ENCODE measurements at places on chromosomes 12 and 14.

DNA sequence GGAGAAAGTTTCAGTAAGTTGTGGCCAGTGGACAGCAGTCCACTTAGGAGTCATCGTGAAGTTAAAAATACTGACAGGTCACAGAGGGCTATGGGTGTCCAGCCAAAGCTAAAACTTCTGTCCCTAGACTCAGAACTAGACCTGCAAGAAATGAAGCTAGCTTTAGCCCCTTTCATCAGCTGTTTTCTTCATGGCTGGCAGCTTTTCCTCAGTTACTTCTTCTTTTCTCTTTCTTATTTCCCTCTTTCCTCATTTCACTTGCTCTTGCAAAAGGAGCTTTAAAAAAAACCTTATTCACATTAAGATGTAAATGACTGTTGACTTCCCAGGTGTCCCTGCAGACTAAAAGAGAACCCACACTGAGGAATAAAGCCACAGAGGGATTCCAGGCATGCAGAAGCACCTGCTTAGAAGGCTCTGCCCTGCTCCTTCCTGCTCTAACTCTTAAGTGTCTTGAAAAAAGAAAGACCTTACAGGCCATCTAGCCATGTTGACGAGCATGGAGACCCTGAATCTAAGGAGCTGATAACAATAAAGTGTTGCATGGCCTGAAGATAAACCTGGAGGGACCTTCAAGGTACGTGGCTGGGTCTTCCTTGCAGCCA lies 69.7 kb upstream of the CCND2 start:
- no peak for DNase-seq

DNA sequence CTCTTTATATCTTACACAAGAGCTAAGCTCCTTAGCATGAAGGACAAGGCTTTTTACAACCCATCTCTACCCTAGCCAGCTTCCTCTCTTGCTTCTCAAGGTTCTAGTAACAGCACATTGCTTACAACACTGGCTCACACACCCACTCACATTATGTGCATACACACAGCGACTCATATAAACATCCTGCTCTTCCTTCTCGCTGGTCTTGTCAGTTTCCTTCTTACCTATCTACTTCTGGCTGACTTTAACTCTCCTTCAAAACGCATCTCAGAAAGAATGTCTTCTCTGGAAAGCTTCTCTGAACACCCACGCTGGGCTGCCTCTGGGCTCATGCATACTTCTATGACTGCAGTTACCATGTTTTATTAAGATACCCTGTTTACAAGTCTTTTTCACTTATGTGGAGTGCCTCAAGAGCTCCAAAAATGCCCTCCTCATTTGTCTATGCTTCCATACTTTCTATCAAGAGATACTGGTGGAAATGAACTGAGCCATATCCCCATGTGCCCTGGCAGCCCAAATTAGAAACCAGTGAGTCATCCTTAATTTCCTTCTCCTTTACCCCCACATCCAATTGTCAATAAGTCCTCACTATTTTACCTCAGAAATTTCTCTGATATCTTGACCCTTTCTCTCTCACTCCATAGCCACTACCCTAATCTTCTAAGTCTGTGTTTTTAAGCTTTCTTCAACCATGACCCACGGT lies 126.9 kb upstream of the KRAS start:
- no peak for DNase-seq

GRCh38 chr12:2173971-2174370 lies 121.2 kb downstream of the CACNA1C start:
- DNase-seq: no peak

DNA sequence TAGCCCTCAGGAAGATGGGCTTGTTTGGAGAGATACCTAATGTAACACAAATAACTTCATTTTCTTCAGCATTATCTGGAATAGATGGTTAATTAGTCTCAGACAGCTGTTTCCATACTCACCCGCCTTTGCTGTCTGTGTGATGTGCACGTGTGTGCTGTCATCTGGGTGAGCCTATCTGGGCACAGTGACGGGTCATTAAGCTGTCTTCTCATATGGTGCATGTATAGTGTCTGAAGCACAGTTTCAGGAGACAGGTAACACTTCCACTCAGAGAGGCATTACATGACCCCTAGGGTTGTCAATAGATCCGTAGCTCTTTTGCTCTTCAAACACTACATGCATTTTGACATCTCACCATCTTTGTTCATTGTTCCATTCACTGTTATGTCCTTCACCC lies 493.3 kb downstream of the APAF1 start:
- no peak for DNase-seq

GRCh38 chr12:85225501-85225900 lies 54.5 kb upstream of the ALX1 start:
- DNase-seq: no peak

DNA sequence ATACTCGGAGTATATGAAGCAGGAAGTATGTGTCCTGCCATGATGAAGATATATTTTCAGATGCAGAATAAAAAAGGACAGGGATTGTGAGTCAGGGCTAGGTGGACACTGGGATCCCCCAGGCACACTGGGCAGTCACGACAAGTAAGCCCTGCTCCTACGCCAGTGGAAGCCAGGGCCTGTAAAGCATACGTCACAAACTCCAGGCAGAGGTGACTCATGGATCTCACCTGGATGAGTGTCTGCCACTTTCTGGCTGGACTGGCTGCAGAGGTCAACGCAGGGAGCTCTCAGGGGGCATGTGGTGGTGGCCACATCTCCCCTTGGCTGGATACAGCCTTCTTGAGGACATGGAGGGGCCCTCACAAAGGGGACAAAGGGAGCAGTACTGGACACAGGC lies 262.3 kb downstream of the GLT1D1 start:
- no peak for DNase-seq

- no peak for DNase-seq
Measured at GRCh38 chr12:125263385-125263784, 198.2 kb downstream of the AACS start.

GRCh38 chr12:911191-911826 lies 38.2 kb downstream of the RAD52 start:
- DNase-seq: no peak

GRCh38 chr14:75379930-75380270 lies 47.9 kb upstream of the JDP2 start:
- no peak for DNase-seq

DNA sequence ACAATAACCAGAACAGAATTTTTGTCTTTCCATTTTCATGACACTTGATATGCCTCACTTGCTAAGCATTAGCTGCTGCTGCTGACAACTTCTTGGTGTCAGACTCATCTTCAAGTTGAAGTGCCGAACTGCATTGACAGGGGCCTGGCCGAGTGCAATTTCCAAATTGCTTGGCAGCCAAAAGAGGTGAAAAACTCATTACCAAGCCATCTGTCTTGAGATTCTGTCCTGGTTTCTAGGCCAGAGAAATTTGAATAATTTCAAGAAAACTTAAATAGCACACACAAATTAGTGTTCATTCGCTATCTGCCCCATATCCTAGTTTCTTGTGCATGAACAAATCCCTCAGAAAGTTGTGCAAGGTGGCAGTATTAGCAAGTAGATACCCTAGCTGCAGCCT lies 165.3 kb upstream of the RASSF8 start:
- DNase-seq: no peak

- no peak for DNase-seq
Measured at GRCh38 chr12:47743311-47743860, 15.3 kb downstream of the RAPGEF3 start.

GRCh38 chr14:71885301-71885700 lies 46.9 kb upstream of the RGS6 start:
- no peak for DNase-seq

GRCh38 chr12:30744321-30744720 lies 10.4 kb downstream of the CAPRIN2 start:
- DNase-seq: no peak

DNA sequence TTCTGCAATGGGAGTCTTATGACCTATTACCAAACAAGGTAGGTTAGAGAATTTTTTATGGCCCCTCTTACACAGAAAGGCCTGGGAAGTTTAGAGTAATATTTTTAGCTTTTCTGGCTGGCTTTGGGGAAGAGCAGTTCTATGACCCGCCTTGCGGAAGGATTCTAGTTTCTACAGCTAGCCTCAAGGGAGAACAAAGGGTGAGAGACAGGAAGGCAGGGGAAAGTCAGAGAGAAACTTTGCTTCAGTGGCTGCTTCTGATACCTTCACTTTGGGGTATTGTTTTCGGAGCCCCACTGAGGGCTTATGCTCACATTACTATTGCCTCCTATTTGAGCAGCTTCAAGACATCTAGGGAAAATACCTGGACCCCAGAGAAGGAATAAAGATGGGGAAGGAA lies 80.7 kb upstream of the NUDT4 start:
- no peak for DNase-seq

DNA sequence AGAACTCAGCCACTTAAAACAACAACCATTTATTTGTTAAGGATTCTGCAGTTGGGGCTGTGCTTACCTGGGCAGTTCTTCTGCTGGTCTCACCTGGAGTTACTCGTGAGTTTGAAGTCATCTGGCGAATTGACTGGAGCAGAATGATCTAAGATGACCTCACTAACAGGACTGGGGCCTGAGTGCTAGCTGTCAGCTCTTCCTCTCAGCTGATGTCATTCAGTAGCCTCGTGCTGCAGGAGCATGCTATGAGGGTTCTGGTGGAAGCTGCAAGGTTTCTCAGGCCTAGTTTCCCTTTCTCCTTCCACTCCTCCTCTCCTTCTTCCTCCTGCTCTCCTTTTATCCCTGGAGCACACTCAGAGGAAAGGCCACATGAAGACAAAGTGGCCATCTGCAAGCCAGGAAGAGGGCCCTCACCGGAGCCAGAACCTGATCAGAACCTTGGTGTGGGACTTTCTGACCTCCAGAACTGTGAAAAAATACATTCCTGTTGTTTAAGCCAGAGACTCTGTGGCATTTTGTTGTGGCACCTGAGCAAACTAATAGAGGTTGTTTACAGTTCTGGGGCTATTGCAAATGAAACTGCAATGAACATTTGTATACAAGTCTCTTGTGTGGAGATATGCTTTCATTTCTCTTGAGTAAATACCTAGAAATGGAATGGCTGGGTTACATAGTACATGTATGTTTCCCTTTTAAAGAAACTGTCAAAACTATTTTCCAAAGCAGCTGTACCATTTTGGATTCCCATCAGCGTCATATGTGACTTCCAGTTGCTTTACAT lies 21.9 kb upstream of the MAP3K9 start:
- no peak for DNase-seq

- DNase-seq: no peak
Measured at GRCh38 chr12:74980510-74980909, 229.1 kb downstream of the KCNC2 start.

DNA sequence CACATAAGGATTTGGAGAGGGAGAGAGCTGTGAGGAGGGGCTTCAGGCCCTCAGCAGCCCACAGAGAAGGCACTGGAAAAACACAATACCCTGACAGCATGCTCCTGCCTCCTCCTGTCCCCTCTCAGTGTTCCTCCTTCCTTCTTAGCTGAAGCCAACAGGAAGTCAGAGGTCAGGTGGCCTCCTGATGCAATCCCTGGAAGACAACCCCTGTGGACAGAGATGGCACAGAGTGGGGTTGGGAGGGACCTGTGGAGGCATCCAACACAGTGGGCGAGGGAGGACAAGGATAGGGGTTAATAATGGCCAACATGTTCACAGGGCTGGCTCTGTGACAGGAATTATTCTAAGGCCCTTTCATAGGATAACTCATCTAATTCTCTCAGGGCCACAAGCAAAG lies 15.4 kb upstream of the IFI27L2 start:
- DNase-seq: no peak

- no peak for DNase-seq
Measured at GRCh38 chr12:105384916-105385535, 54.5 kb downstream of the C12orf75 start.

DNA sequence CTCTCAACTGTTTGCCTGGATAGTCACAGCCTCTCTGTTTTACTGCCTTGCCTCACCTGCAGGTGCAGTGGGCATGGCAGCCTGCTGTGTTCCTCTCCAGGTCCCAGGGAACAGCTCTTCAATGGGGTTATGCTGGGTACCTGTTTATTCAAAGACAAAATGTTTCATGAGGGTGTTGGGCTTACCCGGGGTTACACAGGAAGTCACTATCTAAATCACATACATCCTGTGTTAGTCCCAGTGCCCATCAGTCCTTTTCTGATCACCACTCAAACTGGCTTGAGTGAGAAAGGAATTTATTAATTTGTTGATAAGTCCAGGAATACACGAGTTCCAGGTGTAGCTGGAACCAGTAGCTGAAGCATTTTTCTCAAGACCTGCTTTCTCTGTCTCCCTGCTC lies 1503.6 kb upstream of the TMEM132C start:
- no peak for DNase-seq

DNA sequence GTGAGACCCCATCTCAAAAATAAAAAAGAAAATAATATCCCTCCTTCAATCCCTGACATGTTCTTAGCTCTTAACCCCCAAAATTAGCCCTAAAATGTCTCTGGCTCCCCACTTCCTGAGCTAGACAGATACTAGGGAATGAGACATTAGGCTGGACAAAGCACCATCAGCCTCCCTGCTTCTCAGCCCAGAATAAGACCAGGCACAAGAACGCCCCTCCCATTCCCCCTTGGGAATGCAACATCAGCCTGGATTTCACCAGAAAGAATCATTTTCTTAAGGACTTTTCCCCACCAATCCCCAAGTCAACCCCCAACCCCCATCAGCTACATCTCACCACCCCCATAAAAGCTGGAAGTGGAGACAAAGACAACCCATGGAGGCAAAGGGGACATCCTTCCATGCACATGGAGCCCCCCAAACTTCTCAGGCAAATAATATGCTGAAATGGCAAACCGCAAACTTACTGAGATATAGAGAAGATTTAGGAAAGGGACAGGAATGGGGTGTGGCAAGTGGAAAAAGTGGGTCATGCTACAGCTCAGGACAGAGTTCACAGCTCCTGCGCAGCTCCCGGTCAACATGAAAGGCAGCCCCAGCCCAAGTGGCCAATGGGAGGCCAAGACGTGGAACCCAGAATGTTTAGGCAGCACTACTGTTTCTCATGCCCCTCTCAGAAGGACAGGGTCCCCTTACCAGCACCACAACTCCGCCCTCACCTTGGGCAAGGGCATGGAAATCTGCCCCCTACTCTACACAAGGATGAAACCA lies 2.7 kb downstream of the CHD4 start:
- no peak for DNase-seq

DNA sequence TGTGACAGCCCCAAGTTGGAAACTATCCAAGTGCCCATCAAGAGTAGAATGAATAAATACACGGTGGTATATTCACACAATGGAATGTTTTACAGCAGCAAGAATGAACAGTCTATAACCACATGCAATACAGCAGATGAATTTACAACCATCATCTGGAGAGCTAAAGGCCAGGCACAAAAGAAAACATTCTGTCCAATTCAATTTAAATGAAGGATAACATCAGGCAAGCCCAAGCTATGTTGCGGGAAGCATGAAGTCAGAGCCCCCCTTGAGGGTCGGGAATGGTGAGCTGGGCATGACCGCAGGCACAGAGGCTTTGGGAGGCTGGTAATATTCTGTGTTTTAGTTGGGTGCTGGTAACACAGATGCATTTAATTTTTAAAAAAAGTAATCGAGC lies 76.0 kb downstream of the SYNE3 start:
- no peak for DNase-seq

GRCh38 chr14:82366803-82367202 lies 833.1 kb upstream of the SEL1L start:
- no peak for DNase-seq

GRCh38 chr14:33561488-33562175 lies 389.2 kb downstream of the EGLN3 start:
- DNase-seq: no peak

GRCh38 chr12:52382854-52383253 lies 2.6 kb downstream of the KRT84 start:
- no peak for DNase-seq

- no peak for DNase-seq
Measured at GRCh38 chr14:66944872-66945271, 244.4 kb upstream of the GARIN2 start.

- no peak for DNase-seq
Measured at GRCh38 chr12:108305520-108305919, 33.6 kb downstream of the CMKLR1 start.

All from keratinocyte (primary cell).